ENCODE measurements at places on chromosomes 4 and X. TPM values are rescaled to one million over a fixed set of nuclear protein-coding genes. Genes with fewer than 3 reads are reported as not detected.

- no peak for DNase-seq
These were observed 165.6 kb downstream of the SLC7A11 start for GRCh38 chr4:138076561-138076960.

DNA sequence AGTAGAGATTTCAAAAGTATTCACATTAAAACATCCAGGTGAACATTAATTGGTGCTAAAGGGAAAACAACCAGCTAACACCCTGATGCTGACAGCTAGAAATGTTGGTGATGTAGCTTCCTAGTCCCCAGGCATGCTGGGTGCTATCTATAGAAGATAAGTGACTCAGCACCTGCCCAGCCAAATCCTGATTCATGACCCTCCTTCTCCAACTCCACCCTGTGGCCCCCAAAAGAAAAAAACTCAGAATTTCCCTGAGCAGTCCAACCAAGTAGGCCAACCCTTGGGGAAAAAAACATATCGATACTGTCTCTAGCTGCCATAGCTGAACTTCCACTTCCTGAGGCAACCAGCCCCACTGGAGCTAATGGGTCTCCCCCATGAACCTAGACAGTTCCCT is 197.6 kb upstream of the KLF3 start:
- no peak for DNase-seq

Gene SLC10A4
- 0.26 TPM for total RNA-seq

Gene F8
- total RNA-seq: 7.1 TPM

All from suprapubic skin (tissue), 4 donors.